NCI-H187 treated with DMSO at 0.1 percent for 48 hours (cell line): ENCODE measurements at places on chromosomes 13 and 19.

- no peak for DNase-seq
Observed at GRCh38 chr13:76425935-76426334, 460.3 kb downstream of the KCTD12 start.

DNA sequence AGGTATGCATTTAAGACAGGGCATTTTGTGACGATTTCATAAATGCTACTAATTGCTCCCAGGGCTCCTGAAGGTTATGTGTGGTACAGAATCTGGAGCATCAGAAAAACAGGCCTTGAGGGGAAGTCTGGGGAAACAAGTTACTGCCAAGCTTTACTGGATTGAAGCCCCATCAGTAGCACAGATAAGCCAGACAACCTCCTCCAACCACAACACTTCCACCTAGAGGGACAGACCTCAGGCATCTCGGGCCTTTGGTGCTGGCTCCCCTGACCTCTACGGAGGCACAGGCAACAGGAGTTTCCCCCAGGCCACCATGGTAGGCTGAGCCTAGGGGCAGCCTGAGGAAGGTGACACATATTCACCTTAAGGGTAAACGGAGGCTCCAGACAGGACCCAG lies 54.1 kb downstream of the ABCC4 start:
- no peak for DNase-seq

DNA sequence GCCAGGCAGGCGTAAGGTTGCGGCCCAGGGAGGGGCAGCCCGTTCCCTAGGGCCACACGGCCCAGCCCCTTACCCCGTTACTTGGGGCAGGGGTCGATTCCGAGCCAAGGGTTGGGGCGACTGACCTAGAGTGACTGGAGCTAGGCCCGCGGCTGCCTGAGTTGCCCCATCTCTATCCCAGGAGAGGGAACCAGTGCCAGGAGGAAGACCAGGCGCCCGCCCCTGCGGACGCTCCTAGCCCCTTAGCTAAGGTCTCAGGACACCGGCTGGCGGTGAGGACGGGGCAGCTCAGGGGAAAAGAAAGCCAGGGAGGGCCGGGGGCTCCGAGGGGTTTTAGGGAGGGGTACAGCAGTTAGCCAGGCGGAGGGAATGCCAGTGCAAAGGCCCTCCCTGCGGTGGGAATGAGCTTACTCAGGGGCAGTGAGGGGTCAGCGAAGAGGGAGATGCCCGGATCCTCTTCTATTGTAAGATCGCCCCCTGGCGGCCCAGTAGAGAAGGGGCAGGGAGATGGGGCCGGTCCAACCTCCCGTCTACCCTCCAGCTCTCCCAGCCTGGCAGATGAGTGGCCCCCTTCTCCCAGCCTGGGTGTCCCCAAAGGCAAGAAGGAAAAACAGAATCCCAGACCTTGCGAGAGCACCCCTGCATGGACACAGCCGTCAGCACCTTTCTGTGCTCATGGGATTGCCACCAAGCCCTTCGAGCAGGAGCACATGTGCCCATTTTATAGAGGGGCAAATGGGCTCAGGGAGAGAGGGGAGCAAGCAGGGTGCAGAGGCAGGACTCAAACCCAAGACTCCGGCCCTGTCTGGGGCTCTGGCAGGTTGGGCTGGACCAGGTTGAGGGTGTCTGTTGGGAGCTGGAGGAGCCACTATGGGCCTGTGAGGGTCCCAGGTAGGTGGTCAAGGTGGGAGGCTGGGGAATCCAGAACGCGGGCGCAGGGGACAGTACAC lies 16.3 kb downstream of the CILP2 start:
- no peak for DNase-seq

- DNase-seq: no peak
Observed at GRCh38 chr19:926589-927350, 935 bp downstream of the ARID3A start.
